ENCODE measurements at places on chromosomes 16 and 17. TPM values are rescaled to one million over a fixed set of nuclear protein-coding genes. Genes with fewer than 3 reads are reported as not detected.

KRTAP4-1 gene
- not detected for total RNA-seq

GRAPL gene
- total RNA-seq = under 0.01 TPM

C16orf92 gene
- total RNA-seq = not detected

NEUROD2 gene
- total RNA-seq = not detected

ZC3H18 gene
- total RNA-seq = 7.9 TPM

SEC14L5 gene
- total RNA-seq = 0.99 TPM

TSPAN10 gene
- 3.0 TPM for total RNA-seq

YPEL2 gene
- 7.8 TPM for total RNA-seq

TOX3 gene
- total RNA-seq = not detected

VTN gene
- total RNA-seq = 0.51 TPM

KRTAP1-5 gene
- total RNA-seq = not detected

- no peaks in the 10 kb centered on the region for H3K4me1 ChIP-seq
- H3K4me3 ChIP-seq = no peak overlapping the region
- no peaks in the 10 kb centered on the region for H3K36me3 ChIP-seq
Observed at GRCh38 chr16:88276591-88276990, 106.2 kb upstream of the ZNF469 start.

DNA sequence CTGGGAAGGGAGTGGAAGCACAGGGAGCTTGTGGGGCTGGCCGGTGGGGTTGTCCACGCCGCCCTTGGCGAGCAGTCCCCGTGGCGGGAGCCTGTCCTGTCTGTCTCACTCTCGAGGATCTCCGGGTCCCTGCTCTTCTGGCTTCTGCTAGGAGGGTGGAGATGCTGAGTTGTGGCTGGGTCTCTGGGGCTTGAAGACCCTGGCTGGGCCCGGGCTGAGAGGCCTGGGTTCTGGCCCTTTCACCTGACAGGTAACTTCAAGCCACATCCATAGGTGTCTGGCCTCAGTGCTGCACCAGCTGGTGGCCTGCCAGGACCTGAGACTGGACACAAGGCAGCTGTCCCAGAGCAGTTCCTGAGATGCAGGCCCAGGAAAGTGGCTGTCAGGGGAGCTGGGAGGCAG lies 46.7 kb downstream of the PRMT7 start:
- H3K27me3 ChIP-seq = no peaks in the 10 kb centered on the region
- peaks cover 14% of the 10 kb centered on the region for H3K36me3 ChIP-seq
- no peak for DNase-seq
- no peak overlapping the region for H3K4me3 ChIP-seq
- no peaks in the 10 kb centered on the region for H3K4me1 ChIP-seq

DNA sequence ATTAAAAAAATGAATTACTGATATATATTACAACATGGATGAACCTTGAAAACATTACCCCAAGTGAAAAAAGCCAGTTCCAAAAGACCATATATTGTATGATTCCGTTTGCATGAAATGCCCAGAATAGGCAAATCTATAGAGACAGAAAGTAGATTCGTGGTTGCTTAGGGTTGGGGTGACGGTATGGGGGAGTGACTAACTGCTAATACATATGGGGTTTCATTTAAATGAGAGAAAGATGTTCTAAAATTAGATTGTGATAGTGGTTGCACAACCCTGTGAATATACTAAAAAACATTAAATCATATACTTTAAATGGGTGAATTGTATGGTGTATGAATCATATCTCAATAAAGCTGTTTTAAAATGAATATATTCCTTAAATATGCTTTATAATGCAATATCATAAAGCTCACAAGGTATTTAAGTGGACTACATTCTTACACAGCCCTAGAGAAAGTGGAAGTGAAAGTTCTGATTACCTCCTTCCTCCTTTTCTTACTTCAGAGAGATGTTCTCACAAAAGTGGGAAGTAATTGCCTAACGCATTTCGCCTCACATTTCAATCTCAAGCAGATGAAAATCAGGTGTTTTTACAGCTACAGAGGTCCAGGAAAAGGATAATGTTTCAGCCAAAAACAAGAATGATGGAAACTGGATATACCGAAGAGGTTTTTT lies 142.7 kb upstream of the GNAO1 start:
- DNase-seq = no peak
- no peaks in the 10 kb centered on the region for H3K27me3 ChIP-seq
- H3K4me3 ChIP-seq = no peak overlapping the region
- H3K36me3 ChIP-seq = no peaks in the 10 kb centered on the region
- no peak overlapping the region for H3K27ac ChIP-seq
- H3K4me1 ChIP-seq = no peaks in the 10 kb centered on the region

- peaks cover 11% of the 10 kb centered on the region for H3K4me1 ChIP-seq
- H3K36me3 ChIP-seq = no peaks in the 10 kb centered on the region
- no peak overlapping the region for H3K27ac ChIP-seq
- DNase-seq = no peak
- H3K4me3 ChIP-seq = no peak overlapping the region
Observed at GRCh38 chr16:79648826-79649225, 48.3 kb upstream of the MAF start.

GRCh38 chr16:82319038-82319437 lies 149.0 kb upstream of the MPHOSPH6 start:
- no peaks in the 10 kb centered on the region for H3K4me1 ChIP-seq
- no peak overlapping the region for H3K4me3 ChIP-seq
- no peaks in the 10 kb centered on the region for H3K36me3 ChIP-seq
- DNase-seq = no peak
- H3K27me3 ChIP-seq = no peaks in the 10 kb centered on the region

DNA sequence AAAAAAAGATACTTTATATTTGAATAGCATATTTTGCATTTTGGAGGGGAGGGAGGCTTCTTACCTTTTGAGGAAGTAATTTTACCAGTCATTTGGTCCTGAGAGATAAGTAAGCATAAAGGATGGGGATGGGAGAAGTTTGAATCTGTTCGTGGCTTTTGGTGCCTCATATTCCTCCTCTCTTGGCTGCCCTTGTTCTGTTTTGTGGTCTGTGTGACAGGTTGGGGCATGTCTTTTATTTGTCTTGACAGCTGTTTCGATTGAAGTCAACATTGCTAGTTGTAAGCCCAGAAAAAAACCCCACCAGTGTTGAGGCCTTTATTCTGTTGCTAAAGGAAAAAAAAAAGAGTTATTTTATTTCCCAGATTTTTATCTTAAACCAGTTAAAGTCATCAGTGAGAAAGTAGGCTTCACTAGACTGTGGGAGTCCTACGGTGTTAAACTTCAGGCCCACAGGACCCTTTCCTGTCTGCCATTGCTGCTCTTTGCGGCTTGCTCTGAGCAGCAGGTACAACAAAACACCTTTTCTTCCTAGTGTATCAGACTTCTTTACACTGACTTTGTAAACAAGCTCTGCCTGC lies 11.4 kb downstream of the SLC7A6 start:
- H3K27ac ChIP-seq = no peak overlapping the region
- DNase-seq = no peak
- peaks cover 5% of the 10 kb centered on the region for H3K36me3 ChIP-seq
- H3K4me3 ChIP-seq = no peak overlapping the region
- H3K27me3 ChIP-seq = no peaks in the 10 kb centered on the region

- no peaks in the 10 kb centered on the region for H3K36me3 ChIP-seq
- DNase-seq = no peak
- H3K4me1 ChIP-seq = no peaks in the 10 kb centered on the region
- no peak overlapping the region for H3K27ac ChIP-seq
- H3K4me3 ChIP-seq = no peak overlapping the region
- H3K27me3 ChIP-seq = no peaks in the 10 kb centered on the region
Observed at GRCh38 chr16:69087161-69087581, 18.3 kb upstream of the HAS3 start.

Measured in fibroblast of lung (primary cell).